Stimulated activated CD8-positive, alpha-beta memory T cell treated with anti-CD3 and anti-CD28 coated beads, Interleukin-4, amount 100 ng/mL, for 4 hours (primary cell): ENCODE measurements at places on chromosomes 16 and 17.

DNA sequence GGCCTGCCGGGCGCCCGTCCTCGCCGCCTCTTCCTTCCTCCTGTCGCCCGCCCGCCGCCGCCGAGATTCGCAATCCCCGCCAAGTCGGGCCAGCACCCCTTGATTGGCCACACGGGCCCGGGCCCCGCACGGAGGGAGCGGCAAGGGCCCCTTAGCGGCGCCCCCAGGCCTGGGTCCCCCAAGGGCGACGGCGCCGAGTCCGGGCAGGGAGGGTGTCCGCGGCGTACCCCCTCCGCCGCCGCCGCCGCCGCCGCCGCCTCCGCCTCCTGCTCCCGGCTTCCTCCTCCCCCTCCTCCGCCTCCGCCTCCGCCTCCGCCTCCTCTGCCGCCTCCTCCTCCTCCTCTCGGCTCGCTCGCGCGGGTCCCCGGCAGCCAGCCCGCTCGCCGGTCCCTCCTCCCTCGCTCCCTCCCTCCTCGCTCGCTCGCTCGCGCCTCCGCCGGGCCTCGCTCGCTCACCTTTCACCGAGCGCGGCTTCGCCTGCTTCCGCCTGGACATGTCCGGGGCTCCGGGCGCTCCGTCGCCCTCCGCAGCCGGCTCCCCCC is 561 bp downstream of the ZNF423 start:
- no peak for DNase-seq

GRCh38 chr17:81902653-81903414 is 796 bp downstream of the NPB start:
- DNase-seq = no peak

DNA sequence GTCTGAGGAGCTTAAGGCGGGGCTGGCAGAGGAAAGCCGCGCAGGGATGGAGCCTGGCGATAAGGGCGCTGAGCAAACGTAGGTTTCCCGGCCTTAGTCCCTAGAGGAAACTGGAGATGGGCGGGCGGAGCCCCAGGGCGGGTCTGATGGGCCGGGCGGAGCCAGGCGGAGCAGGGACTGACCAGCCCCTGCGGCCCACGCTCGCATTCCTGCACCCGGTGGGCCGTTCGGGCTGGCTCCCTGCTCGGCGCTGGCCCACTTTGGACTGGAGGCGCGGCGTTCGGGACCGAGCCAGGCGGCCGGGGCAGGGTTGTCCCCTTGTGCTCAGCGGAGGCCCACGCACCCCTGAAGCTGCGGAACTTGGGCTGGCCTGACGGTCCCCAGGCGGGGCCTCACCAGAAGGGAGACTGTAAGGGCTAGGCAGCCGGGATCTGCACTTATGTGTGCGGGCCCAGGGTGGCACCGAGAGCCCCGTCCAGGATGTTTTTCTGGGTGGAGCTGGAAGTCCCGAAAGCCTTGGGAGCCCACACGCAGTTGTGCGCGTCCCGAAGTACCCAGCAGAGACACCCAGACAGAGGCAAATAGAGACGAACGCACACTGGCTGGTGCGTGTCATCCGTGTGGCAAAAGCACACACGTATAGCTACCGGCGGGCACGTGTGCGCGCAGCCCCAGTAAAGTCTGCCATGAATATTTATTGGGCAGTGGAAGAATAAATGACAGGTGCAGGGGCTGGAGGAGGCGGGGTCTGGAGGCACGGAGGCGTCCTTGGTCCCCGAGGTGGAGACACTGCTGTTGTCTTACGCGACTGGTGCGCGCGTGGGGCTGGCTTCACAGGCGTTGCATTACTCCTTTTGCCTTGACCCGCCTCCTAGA is 1.4 kb downstream of the PYDC1 start:
- no peak for DNase-seq

DNA sequence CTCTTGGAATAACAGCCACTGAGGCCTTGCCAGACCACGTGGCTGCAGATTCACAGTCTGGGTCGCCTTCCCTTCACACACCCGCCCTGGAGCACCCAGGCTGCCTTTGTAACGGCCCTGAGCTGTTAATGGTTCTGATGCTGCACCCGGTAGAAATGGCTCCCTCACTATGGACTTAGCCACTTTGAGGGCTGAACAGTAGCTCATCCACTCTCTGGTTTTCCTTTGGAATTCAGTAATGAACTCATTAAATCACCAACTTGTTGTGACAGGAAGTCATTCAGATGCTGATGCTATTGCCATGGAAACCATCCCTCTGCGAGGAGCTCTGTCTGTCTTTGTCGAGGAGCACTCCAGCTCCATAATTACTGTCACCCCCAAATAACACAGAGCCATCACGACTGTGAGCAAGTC is 59.2 kb downstream of the CDK5R1 start:
- DNase-seq = no peak

DNA sequence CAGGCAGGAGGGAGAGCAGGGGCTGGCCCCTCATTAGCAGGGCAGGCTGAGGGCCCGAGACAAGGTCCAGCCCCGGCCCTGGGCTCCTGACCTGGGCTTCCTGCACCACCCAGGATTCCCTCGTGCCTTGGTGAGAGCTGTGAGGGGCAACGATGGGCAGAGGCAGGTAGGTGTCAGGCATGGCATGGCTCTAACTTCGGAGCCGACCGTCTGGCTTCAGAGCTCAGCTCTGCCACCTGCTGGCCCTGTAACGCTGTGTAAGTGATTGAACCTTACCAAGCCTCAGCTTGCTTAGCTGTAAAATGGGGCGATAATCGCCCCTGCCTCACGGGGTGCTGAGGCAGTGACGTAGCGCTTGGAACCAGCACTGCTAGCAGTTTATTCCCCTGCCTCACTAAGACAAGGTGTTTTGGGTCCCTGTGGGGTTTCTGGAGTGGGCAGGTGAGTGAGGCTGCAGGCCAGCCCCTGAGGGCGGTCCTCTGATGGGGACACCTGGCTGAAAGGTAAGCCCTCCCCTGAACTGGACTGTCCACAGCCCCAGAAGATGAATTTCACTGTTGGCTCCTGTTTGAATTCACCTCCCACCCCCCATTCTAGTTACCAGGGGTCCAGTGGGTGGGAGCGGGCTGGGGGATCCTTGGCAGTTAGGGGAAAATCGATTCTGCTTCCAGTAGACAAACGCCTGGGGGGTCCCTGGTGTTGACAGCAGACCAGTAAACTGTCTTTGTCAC is 184.8 kb upstream of the GSE1 start:
- DNase-seq = no peak

- DNase-seq = no peak
Measured at GRCh38 chr17:72030067-72030899, 90.5 kb upstream of the SOX9 start.

DNA sequence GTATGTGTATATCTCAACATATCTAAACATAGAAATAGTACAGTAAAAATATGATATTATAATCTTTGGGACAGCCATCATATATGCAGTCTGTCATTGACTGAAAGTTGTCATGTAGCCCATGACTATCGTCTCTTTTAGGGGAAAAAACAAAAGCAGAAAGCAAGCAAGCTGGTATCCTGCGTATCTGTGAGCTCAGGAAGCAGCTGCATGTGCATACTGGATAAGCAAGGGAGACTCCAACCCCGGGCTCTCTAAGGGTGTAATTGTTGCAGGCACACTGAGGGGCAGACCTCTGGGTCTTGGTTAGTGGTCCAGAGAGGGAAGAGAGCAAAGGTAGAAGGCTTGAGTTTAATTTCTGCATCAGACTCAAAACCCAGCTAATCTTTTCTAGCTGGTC is 581.1 kb downstream of the MAF start:
- no peak for DNase-seq

GRCh38 chr17:18261146-18261515 is 669 bp downstream of the MIEF2 start:
- DNase-seq = no peak

DNA sequence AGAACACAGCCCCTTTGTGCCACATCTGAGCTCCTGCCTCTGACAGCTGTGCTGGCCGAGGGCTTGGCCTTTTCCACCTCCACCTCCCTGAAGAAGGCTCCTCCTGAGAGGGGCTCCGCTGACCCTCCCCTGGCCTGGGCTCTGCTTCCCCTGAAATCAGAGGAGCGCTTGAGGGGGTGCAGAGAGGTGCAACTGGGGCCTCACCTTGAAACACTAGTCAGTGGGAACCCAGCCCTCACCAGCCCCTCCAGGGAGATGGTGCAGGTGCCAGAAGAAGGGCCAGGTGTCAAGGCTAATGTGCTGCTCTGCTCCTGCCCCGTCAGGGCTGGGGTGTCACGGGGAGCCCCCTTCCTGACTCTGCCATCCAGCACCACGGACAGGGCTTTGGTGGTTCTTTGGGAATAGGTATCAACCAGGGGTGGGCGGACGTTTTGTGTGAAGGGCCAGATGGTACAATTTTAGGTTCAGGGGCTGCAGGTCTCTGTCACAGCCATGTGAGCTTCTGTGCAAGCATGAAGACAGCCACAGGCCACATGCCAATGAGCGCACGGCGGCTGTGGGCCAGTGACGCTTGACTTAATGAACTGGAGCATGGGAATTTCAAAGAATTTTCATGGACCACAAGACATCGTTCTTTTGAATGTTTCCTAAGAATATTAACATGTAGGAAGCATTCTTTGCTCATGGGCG is 2.1 kb upstream of the ZG16B start:
- no peak for DNase-seq

DNA sequence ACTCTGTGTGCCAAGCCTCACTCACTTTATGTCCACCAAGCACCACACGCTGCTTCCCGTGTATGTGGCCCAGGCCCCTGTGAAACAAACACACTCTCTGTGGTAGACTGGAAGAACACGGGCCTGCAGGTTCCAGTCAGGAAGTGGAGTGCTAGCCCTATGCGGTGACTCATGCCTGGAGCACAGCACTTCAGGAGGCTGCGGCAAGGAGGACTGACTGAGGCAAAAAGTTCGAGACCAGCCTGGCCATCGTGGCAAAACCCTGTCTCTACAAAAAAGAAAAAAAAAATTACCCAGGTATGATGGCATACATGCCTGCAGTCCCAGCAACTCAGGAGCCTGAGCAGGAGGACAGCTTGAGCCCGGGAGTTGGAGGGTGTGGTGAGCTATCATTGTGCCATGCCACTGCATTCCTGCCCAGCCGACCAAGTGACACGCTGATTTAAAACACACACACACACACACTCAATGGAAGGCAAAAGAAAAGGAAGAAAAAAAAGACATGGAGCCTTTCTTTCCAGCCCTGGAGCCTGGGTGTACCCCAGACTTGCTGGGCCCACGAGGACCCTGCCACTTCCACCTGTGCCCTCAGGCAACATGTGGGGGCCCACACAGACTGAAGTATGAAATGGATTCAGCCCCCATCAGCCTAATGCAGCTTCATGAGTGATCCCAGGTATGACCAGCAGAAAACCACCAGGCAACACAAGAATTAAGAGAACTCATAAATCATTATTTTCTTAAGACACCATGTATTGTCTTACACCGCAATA is 126.6 kb downstream of the ANKRD11 start:
- no peak for DNase-seq

- DNase-seq = no peak
Measured at GRCh38 chr17:27082023-27082774, 211.7 kb upstream of the WSB1 start.

GRCh38 chr16:24609417-24609739 is 70.0 kb downstream of the RBBP6 start:
- no peak for DNase-seq

DNA sequence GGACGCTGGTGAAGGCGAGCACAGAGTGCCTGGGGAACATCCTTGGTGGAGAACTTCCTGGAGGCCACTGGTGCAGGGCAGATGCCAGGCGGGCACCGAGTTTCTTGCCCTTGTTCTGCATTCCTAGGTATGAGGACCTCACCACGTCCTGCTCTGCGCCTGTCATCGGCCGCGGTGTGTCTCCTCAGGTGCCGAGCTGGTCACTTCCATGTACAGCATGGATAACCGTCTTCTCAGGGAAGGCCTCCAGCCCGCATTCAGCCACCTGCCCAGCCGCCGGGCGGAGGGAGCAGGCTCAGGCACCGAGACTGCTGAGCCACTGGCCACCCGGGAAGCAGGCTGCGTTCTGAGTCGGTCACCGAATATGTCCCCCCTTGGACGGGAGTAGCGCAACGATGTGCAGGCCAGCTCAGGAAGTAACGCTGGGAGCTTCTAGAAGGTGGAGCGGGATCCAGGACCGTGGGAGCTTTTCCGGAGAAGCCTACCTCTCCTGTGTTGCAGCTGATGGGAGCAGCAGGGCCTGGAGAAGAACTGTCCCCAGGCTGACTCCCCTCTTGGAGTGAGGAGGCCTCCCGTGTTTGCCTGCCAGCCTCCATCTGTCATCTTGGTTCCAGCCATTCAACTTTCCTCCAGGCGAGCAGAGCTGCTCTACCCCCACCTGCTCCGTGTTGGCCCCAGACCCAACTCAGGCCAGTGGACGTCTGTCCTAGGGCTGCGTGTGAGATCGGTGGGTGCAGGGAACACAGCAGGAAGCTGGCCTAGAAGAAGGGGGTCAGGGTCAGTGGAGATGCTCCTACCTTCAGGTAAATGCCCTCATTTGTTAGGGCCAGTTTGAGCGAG is 2.1 kb upstream of the BAIAP2 start:
- DNase-seq = no peak

DNA sequence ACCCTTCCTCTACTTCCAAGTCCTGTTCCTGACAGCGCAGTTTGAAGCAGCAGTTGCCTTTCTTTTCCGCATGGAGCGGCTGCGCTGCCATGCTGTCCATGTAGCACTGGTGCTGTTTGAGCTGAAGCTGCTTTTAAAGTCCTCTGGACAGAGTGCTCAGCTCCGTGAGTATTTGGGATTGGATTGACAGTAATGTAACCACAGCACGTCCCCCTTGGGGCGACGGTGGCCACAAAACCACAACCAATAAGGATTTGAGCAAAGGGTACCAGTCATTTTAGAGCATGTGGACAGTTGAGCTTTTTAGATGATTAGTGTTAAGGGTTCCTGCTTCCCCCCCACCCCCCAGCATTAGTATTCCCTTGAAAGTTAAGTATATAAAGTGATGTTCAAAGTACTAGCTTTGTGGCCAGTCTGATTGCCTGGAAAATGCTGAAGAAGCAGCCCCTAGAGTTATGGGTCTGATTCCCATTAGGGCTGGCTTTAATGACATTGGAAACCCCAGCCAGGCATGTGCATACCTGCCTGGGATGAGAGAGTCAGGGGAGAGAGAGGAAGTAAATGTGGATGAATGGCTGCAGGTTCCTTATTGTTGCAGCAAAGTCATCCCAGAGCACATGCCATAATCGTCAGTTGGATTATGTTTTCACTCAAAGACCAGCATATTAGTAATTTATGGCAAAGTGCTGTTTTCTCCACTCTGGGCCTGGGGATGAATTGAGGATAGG is 31.6 kb upstream of the SLC12A3 start:
- DNase-seq = no peak
